ENCODE measurements at places on chromosomes 2 and 18. TPM values are rescaled to one million over a fixed set of nuclear protein-coding genes. Genes with fewer than 3 reads are reported as not detected.

The ZNF516 gene
- 27.6 TPM for total RNA-seq

DNA sequence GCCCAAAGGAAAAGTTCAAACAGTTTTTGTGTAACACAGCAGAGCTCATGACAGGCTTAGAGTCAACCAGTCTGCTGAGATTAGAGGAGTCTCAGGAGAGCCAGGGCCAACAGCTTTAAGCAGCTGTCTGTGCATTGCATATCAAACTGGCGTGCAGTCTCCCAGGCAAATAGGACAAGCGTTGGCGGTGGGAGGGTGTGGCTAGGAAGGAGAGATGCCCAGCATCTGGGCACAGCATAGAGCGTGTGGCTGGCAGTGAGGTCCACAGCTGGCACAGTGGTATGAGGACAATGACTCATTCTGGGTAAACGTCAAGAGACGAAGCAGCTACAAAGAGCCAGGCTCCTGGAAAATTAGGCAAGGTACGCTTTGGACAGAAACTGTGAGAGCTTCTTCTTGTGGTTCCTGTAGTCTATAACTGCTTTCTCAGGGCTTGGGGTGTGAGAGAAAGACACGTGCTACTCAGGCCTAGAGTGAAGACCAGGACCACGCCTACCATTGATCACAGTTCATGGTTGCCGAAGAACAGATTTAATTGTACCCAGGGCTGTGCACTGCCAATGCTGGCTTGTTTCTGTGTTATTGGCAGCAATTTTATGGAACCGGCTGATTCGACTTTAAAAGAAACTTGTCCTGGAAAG lies 14.8 kb downstream of the ZAP70 start:
- no peak overlapping the region for H3K4me3 ChIP-seq
- H3K27me3 ChIP-seq, result no peaks in the 10 kb centered on the region
- DNase-seq, result peak; percentile 44
- peaks cover 3% of the 10 kb centered on the region for H3K4me1 ChIP-seq
- H3K27ac ChIP-seq, result no peak overlapping the region

GRCh38 chr2:230418341-230419016 lies 2.5 kb downstream of the SP100 start:
- DNase-seq, result no peak
- no peaks in the 10 kb centered on the region for H3K36me3 ChIP-seq
- no peak overlapping the region for H3K27ac ChIP-seq
- peaks cover 16% of the 10 kb centered on the region for H3K4me1 ChIP-seq
- peak overlapping the region; percentile 56 for H3K4me3 ChIP-seq

DNA sequence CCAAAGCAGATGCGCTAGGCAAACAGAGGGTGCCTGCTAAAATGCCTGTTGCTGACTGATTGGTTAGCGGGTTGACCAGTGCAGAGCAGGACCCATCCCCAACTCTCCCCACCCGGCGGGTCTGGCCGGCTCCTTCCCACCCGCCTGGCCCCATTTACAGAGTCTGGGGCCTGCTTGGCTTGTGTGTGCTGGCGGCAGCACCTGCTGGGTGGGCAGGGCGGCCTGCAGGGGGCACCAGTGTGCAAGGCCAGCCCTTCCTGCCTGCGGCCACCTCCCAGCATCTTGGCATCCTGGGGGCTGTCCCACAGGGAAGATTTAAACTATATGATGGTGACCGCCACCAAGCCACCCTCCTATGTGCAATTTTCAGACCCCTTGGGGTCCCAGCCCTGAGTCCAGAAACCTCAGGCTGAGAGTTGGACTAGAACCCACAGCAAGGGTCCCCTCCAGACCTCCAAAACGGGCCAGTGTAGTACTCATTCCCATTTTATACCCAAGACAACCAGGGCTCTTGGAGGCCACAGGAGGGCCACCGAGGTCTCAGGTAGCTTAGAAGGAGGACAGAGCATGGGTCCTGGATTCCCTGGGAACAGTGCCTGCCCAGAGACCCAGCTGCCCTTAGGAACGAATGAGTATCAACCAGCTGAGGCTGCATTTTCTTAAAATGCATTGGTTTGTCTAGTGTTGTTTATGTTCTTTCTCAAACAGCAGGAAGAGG lies 173.6 kb downstream of the SMAD7 start:
- no peaks in the 10 kb centered on the region for H3K36me3 ChIP-seq
- no peak overlapping the region for H3K4me3 ChIP-seq
- H3K4me1 ChIP-seq, result peaks cover 7% of the 10 kb centered on the region
- no peaks in the 10 kb centered on the region for H3K27me3 ChIP-seq
- peak; percentile 68 for DNase-seq

GRCh38 chr2:30978854-30979253 lies 159.4 kb downstream of the GALNT14 start:
- H3K4me3 ChIP-seq, result no peak overlapping the region
- H3K4me1 ChIP-seq, result no peaks in the 10 kb centered on the region
- no peak overlapping the region for H3K27ac ChIP-seq
- no peaks in the 10 kb centered on the region for H3K27me3 ChIP-seq
- no peak for DNase-seq
- H3K36me3 ChIP-seq, result no peaks in the 10 kb centered on the region

GRCh38 chr2:169768262-169768995 lies 30.2 kb upstream of the SSB start:
- DNase-seq, result peak; percentile 60
- no peaks in the 10 kb centered on the region for H3K36me3 ChIP-seq
- no peak overlapping the region for H3K27ac ChIP-seq
- peaks cover 7% of the 10 kb centered on the region for H3K27me3 ChIP-seq
- peak overlapping the region; percentile 32 for H3K4me3 ChIP-seq

DNA sequence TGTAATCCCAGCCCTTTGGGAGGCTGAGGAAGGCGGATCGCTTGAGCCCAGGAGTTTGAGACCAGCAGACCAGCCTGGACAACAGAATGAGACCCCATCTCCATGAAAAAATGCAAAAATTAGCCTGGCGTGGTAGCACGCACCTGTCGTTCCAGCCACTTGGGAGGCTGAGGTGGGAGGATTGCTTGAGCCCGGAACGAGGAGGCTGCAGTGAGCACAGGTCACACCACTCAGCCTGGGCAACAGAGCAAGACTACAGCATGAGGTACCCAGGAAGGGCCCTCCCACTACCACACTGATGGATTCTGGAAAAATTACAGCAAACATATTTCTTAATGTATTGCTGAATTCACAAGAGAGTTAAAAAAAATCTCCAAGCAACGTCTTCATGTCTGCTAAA lies 56.3 kb upstream of the HPCAL1 start:
- H3K27me3 ChIP-seq, result no peaks in the 10 kb centered on the region
- H3K27ac ChIP-seq, result no peak overlapping the region
- H3K4me3 ChIP-seq, result no peak overlapping the region
- DNase-seq, result no peak

- H3K27me3 ChIP-seq, result no peaks in the 10 kb centered on the region
- no peak overlapping the region for H3K4me3 ChIP-seq
- no peaks in the 10 kb centered on the region for H3K4me1 ChIP-seq
- no peak for DNase-seq
- H3K27ac ChIP-seq, result no peak overlapping the region
Measured at GRCh38 chr2:241890524-241891235, 21.2 kb downstream of the RTP5 start.

DNA sequence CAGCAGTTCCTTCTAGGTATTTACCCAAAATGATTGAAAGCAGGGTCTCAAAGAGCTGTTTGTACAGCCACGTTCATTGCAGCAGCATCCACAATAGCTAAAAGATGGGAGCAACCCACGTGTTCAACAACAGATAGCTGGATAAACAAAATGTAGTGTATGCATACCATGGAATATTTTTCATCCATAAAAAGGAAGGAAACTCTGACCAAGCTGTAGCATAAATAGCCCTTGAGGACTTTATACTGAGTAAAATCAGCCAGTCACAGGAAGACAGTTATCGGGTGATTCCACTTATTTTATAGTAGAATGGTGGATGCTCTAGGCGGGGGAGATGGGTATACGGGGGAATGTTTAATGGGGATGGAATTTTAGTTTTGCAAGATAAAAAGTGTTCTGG lies 7.5 kb downstream of the TRAPPC12 start:
- no peak overlapping the region for H3K27ac ChIP-seq
- no peak for DNase-seq
- H3K4me3 ChIP-seq, result no peak overlapping the region
- H3K4me1 ChIP-seq, result no peaks in the 10 kb centered on the region
- H3K36me3 ChIP-seq, result peaks cover 37% of the 10 kb centered on the region

GRCh38 chr18:36623681-36624190 lies 205.1 kb downstream of the TPGS2 start:
- H3K36me3 ChIP-seq, result no peaks in the 10 kb centered on the region
- H3K4me3 ChIP-seq, result no peak overlapping the region
- H3K27me3 ChIP-seq, result no peaks in the 10 kb centered on the region
- no peak overlapping the region for H3K27ac ChIP-seq
- no peak for DNase-seq

DNA sequence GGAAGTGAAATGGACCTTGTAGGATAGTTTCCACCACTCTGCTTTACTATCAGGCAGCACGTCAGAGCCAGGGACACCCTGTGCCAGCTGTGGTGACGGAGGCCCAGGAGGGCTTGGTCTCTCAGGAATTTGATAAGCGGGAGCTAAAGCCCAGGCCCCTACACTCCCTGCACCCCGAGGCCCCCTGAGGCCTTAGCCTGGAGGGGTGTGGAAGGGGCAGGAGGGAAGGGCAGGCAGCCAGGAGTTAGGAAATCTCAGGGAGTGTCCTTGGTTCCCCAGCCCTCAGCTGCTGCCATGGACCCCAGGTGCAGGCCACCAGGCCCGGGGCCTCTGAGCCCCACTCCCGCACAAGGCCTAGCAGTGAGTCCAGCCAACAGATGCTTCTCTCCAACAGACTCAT lies 38.2 kb downstream of the PDIA6 start:
- H3K4me1 ChIP-seq, result no peaks in the 10 kb centered on the region
- no peaks in the 10 kb centered on the region for H3K27me3 ChIP-seq
- no peak for DNase-seq
- H3K4me3 ChIP-seq, result no peak overlapping the region
- H3K36me3 ChIP-seq, result no peaks in the 10 kb centered on the region

DNA sequence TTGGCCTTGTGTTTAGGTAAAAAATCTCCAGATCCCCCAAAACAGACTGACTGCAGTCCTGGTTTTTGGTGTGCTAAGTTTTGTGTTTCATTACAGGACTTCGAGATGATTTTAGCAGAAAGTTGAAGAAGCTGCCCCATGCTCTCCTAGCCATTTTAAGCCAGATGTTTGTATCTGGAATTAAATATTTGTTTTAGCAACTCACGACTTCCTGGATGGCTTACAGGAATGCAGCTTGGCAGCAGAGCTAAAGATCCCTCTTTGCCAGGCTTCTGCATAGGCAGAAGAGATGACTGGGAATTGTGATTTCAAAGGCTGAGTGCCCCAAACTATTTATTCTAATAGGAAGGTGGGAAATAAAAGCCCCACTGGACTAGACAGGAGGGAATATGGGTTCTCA lies 31.1 kb downstream of the ONECUT2 start:
- no peaks in the 10 kb centered on the region for H3K36me3 ChIP-seq
- H3K27ac ChIP-seq, result no peak overlapping the region
- H3K27me3 ChIP-seq, result no peaks in the 10 kb centered on the region
- H3K4me3 ChIP-seq, result no peak overlapping the region
- H3K4me1 ChIP-seq, result no peaks in the 10 kb centered on the region

The STK36 gene
- 25.6 TPM for total RNA-seq

DNA sequence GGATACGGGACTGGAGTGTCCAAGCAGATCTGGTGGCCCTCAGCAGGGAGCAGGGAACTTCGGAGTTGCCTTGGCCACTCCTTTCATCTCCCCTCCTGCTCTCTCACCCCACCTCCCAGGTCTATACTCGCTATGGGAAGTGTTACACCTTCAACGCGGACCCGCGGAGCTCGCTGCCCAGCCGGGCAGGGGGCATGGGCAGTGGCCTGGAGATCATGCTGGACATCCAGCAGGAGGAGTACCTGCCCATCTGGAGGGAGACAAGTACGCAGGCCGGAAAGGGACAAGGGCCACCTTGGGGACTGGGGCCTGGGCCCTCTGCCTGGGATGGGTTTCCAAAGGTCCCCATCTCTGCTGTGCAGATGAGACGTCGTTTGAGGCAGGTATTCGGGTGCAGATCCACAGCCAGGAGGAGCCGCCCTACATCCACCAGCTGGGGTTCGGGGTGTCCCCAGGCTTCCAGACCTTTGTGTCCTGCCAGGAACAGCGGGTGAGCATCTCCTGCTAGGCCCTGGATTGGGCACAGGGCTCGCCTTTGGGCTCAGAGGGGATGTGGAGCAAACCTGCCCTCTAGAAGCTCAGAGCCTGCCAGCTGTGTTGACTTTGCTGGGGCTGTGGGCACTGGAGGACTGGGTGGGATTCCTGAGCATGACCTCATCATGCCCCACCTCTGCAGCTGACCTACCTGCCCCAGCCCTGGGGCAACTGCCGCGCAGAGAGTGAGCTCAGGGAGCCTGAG lies 11.8 kb downstream of the CHPF start:
- no peak overlapping the region for H3K27ac ChIP-seq
- no peaks in the 10 kb centered on the region for H3K27me3 ChIP-seq
- no peak overlapping the region for H3K4me3 ChIP-seq
- no peaks in the 10 kb centered on the region for H3K36me3 ChIP-seq
- no peaks in the 10 kb centered on the region for H3K4me1 ChIP-seq
- no peak for DNase-seq

GRCh38 chr2:61090386-61090921 lies 24.8 kb downstream of the SANBR start:
- H3K36me3 ChIP-seq, result no peaks in the 10 kb centered on the region
- no peaks in the 10 kb centered on the region for H3K27me3 ChIP-seq

GRCh38 chr2:88067598-88067997 lies at the start of gene SMYD1:
TSS of gene SMYD1 (plus strand) at chr2:88067825. CDS start at chr2:88067865, 40 bp downstream.
- no peak for DNase-seq
- no peak within 1 kb of the TSS for H3K4me3 ChIP-seq
- H3K27me3 ChIP-seq, result no peaks in the 10 kb centered on the region
- no peaks in the 10 kb centered on the region for H3K36me3 ChIP-seq
- no peaks in the 10 kb centered on the region for H3K4me1 ChIP-seq
